ENCODE measurements at places on chromosomes 7 and 10. TPM values are rescaled to one million over a fixed set of nuclear protein-coding genes. Genes with fewer than 3 reads are reported as not detected.

DNA sequence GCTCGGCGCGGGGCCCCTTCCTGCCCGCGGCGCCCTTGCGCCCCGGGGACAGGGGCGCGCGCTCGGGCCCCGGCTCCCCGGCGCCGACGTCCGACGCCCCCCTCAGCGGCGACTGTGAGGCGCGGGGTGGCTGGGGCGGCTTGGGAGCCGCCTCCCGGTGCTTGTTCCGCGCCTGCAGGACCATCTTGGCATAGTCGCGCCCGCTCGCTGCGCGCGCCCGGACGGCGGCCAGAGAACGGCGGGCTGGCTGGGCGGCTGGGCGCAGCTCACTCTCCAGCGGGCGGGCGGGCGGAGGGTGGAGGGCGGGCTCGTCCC is at the start of gene DPY19L1:
DPY19L1 (minus strand) TSS at position 275 of the 315 bp plus-strand sequence; CDS start at position 184, 91 bp downstream.
- DNase-seq = no peak

GRCh38 chr7:99021941-99022560 is 121.9 kb downstream of the SMURF1 start:
- no peak for DNase-seq

DNA sequence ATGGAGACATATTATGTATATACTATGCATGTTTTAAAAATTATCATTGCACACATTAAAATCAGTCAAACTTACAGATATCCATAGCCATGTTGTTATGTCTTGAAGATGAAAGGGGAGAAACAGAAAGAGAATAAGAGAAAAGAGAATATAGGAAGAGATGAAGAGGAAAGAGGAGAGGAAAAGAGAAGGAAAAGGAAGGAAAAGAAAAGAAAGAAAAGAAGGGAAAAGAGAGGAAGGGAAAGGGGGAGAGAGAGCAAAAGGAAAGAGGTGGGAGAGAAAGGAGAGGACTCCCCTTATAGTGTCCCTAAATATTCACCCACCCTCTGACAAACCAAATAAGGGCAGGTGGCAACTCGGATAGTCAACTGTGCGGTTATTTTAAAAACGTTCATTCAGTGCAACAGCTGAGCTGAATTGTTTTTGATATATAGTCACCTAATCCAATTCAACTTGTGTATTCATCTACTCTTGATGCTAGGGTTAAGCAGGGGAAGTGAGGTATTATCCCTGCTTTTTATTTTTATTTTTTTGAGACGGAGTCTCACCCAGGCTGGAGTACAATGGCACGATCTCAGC is 14.6 kb downstream of the SVIL start:
- no peak for DNase-seq

DNA sequence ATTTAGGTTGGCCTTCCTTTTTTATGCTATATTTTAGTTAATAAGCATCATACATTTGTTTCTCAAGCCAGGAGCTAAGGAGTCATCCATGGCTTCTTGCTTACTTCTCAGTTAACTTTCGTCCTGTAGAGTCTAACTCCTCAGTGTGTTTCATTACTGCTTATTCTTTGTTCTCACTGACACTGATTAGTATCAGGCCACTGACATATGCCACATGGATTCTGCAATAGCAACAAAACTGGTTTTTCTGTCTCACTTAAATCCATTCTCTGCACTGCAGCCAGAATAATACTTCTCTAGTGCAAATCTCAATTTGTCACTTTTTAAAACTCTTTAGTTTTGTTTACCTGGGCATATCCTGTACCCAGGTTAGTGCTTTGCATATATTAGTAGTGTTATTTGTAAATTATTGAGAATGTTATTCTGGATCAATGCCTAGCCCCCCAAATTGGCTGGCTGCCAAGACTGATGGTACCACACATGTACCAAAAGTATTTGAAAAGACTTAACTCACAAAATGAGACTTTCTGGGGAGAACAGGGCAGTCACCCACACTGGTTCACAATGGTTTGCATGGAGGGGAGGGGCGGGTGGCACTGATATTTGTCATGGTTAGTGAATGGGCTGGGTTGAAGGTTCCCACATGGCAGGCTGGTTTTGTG is 79.1 kb downstream of the CCSER2 start:
- DNase-seq = no peak

GRCh38 chr7:101575168-101575567 is 53.9 kb downstream of the MYL10 start:
- no peak for DNase-seq

GRCh38 chr7:2353113-2353935 is 1.3 kb upstream of the EIF3B start:
- no peak for DNase-seq

GRCh38 chr7:1238931-1239802 is 6.5 kb downstream of the UNCX start:
- DNase-seq = no peak

DNA sequence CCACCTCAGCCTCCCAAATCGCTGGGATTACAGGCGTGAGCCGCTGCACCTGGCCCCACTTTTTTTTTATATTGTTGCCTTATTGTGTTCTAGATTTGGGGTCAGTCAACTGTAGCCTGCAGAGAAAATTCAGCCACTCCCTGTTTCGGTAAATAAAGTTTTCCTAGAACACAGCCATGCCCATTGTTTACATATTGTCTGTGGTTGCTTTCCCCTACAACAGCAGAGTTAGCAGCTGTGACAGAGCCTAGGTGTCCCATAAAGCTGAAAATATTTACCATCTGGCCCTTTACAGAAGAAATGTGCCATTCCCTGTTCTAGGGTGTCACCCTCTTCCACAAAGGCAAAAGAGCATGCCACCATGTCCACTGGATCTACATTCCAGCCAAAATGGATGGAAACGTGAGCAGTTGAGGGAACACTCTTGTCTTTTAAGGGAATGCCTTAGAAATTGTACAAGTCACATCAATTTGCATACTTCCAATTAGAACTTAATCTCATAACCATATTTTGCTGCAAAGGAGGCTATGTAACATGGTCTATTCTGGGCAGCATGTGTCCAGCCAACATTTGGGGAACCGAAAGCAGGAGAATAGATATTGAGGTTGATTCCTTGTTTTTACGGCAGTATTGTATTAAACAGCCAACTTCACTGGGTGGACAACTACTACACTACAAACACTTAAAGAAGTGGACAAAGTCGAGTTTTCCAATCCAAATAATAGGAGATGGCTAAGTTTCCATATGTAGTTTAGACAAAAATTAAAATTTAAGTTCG is 11.0 kb upstream of the BLVRA start:
- no peak for DNase-seq

- no peak for DNase-seq
These were observed 142.8 kb upstream of the PHYHIPL start for GRCh38 chr10:59033622-59034021.

- DNase-seq = no peak
These were observed 22.7 kb upstream of the TM9SF3 start for GRCh38 chr10:96609510-96609909.

- DNase-seq = no peak
These were observed 1.5 kb downstream of the NEUROG3 start for GRCh38 chr10:69571618-69572158.

DNA sequence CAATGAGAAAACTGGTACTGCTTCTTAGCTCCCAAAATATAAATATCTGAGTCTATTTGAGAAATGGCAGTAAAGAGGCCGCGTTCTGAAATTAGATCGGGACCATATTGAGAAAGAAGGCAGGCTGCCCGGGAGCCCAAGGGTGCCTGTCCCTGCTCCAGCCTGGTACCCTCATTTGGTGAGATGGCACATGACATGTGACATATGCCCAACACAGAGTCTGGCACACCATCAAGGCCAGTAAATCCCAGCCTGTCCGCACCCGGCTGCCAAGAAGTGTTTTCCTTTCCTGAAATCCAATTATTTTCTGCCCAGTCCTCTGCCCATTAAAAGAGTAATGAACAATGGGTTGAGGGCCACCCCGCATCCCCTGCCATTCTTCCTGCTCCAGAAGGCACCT is 66.4 kb downstream of the CDH23 start:
- no peak for DNase-seq

DNA sequence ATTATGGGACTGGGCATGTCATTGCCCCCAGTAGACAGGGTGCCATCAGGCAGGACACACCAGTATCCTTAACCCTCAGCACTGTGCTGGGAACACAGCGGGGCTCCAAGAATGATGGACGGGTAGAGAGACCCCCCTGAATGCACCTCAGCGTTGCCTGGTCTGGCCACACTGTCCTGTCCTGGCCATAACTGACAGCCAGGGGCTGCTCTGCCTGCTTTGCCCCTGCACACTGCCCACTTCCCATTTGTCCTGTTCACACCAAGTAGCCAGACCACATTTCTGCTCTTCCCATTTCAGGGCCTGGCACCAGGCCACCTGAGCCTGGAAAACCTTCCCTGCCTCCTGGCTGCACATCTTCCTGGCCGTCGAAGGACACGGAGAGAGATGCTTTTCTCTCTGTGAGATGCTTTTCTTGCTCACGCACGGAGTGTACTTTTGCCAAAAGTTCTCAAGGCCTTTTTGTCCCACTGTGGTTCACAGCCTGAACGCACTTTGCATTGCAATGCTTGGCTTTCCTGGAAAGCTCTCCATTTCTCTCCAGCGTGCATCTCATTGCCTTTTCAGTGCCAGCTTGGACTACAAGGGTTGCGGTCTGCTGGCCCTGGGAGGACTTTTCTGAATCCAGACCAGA is 131.0 kb upstream of the EEPD1 start:
- DNase-seq = no peak

DNA sequence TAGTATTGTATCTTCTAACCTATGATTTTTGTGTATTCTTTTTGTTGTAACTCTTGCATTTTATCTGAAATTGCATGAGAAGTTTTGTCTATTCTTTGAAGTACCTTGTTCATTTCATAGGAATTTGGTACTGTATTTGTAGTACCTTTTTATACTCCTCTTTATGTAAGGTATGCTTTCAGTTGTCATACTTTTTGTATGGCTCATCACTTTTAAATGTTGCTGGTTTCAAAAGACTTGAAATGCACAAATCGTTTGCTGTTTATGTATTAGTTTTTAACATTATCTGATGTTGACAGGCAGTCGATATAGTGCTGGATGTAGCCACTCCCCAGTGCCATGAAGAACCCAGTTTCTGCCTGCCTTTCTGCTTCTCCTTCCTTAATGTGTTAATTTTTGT is 158.1 kb downstream of the SDK1 start:
- no peak for DNase-seq

DNA sequence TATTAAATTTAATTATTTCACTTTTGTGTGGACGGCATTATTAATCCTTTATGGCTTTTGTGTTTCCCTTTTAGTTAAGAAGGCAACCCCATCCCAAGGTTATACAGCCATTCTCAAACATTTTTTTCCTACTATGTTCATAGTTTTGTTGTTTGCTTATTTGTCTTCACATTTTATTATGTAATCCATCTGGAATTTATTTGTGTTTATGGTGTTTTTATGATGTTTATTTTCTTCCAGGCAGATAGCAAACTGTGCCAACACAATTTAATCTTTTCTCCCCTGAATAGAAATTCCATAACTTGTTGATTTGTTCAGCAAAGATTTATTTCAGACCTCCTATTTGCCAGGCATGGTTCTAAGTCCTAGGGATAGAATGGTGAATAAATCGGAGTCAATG is 42.9 kb downstream of the RAB18 start:
- no peak for DNase-seq

DNA sequence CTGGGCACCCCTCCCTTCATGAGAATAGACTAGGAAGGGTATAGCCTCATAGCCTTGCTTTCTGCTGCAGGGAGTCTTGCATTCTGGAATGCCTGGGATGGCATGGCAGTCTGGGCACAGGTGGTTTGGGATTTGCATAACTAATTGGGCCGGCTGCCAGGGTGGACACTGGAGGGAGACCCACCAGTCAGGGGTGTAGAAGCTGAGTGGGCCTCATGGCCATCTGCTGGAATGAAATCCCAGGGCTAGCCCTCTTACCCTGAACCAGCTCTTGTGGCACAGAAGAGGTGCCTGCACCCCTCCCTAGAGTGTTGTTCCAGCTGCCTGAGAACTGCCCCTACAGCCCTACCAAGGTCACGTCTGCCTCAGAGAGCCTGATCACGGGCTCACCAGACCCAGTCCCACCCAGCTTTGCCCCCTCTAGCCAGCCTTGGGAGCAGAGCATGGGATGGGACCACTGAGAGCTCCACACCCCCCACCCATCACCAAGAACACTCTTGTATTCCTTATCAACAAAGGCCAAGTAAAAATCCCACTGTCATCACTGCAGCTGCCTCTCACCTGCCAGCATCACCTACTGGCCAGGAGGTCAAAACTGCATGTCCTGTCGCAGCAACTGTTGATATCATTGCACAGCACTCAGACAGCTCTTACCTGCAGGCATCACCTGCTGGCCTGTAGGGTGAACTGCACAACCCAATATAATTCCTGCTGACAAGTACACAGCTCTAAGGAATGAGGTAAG is 148.9 kb downstream of the ZEB1 start:
- peak; percentile 30 for DNase-seq

DNA sequence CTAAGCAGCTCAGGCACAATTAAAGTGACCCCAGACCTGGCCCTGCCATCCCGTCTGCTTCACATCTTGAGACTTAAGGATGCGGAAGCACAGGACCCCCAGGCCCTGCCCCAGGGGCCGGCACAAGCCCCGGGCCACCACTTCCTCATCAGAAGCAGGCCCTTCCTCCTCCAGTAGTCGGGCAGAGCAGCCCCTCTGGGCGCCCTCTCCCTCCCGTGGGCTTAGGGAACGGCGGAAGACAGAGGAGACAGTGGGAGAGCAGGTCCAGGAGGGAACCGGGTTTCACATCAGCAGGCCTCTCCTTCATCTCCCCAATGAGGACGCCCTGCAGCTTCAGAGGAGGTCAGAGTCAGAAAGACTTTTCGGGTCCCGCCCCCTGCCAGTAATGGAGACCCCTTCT is 135.7 kb upstream of the PPIF start:
- DNase-seq = no peak

GRCh38 chr10:69649786-69650550 is 19.9 kb downstream of the FAM241B start:
- DNase-seq = no peak

DNA sequence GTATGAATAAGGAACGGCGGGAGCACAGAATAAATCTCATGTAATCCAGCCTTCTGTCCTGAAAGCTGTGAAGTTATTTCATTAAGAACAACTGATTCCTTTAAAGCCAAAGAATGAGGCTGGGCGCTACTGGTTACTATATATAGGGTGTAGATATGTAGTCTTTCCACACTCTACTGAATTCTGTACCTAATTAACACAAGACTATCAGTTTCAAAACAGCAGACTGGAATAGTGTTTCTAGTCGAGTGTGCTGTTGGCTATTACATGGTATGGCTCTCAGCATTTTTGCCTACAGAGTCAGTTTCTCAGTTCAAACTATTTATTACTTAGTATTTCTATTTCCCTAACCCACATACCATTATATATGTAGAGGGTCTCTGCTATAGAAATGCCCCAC is 163.3 kb downstream of the THSD7A start:
- DNase-seq = no peak

GRCh38 chr10:89250865-89251408 is 638 bp downstream of the LIPA start:
- no peak for DNase-seq

Gene RET
- 2.9 TPM for total RNA-seq

Gene ZNF239
- 0.13 TPM for total RNA-seq

Gene SFTPD
- total RNA-seq = not detected

Gene ZP3
- total RNA-seq = 2.5 TPM

Gene PIP
- not detected for total RNA-seq

Gene SLC26A5
- total RNA-seq = 0.64 TPM

Gene TMEM196
- total RNA-seq = not detected

Gene ADCK2
- total RNA-seq = 27.6 TPM

Gene MALRD1
- not detected for total RNA-seq

Gene FBXO24
- 0.25 TPM for total RNA-seq

Gene HOXA6
- total RNA-seq = 1.9 TPM

Gene DKK1
- 12.7 TPM for total RNA-seq

Gene TET1
- total RNA-seq = 0.39 TPM

Gene ZNF365
- not detected for total RNA-seq

Measured in dermis microvascular lymphatic vessel endothelial cell (primary cell).